ENCODE measurements at places on chromosomes 1 and 21.

GRCh38 chr1:208084764-208085163 is 159.4 kb downstream of the PLXNA2 start:
- DNase-seq, result no peak

DNA sequence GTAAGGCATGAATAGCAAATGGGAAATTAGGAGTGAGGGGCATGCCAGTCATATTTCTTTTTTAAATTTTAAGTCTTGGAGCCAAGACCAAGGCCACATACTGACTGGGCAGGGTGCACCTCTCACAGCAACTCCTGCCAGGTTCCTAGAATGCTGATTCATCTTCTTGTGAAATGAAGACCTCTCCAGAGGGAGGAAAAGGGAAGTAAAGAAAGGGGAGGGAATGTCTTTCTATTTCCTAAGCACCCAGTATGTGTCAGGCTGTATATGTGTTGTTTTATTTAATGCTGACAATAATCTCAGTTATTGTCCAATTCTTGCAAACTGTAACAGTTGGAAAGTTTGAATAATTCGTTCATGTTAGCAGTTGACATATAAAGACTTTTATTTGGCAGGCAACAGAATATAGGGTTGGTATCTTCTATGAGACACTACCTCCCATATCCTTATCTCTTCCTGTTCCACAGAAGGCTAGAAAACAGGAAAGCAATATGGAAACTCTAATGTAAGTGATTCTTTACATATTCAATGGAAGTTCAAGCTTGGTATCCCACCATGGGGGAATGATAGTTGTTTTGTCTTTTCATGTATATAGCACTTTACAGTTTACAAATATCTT is 259.1 kb upstream of the USP24 start:
- no peak for DNase-seq

DNA sequence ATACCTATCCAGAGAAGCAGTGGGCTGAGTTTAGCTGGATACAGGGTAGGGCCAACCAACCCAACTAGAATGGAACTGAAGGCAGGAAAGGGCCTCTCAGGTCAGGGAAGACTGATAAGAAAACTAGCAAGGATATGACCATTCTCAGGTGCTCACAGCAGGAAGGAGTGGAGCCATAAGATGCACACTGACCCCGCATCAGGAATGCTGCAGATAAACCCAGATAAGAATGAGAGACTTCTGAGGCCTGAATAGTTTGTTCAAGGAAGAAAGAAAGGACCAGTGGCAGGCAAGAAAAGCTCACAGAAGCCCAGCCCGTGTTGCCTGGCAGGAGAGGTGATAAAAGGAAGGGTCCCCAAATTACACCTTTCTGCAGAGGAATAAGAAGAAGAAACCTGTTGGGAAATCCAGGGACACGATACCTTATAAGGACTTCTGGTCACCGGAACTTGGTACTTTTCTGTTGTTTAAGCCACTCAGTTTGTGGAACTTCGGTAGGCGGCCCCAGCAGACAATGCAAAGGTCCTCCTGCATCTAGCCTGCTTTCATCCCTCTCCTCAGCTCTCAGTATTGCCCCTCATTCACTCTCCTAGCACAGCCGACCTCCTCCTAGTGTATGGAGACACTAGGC is 58.9 kb downstream of the ATP1A1 start:
- no peak for DNase-seq

DNA sequence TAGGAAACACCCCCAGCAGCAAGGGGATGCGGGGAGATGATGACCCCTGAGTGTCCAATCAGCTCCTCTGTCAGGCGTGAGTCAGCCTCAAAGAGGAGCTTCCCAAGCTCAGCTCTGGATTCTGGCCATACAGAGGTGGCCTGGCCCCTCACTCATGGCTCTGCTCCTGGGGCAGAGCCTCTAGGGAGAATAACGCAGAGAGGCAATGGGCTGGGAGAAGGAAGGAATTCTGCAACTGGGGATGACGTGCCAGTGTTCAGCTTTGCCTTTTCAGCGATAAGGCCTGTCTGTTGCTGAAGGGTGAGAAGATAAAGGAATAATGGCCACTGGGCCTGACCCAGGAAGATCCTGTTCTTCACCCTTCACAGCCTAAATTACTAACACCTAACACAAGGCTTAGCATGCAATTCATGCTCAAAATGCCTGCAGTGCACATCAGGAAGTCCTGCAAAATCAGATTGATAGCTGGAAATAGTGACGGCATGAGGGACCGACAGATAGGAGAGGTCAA is 92.2 kb downstream of the TBX19 start:
- DNase-seq, result no peak

GRCh38 chr21:42120101-42120902 is 49.2 kb downstream of the UMODL1 start:
- DNase-seq, result no peak

DNA sequence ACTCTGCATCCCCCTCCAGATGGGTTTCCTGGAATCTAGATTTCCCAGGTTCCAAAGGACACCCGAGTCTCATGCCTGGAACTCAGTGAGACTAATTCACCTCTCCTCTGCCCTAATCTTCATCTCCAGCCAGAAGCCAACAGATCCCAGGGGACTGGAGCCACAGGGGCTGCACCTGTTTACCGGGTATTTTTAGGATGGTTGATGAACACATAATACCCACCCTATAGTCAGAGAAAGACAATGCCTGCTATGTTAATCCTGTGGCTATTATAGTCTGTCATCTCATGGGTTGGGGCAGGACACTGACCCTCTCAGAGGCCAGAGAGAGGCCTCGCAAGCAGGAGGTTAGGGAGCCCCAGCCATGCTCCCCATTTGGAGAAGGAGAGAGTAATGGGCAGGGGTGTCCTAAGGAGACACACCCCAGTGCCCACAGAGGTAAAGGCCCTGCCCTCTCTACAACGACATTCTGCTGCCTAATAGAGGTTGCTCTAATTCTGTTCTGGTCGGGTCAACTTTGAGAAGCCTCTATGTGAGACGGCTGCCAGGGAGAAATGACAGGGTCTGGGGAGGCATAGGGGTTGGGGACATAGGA is 1.0 kb upstream of the TNNI1 start:
- no peak for DNase-seq

DNA sequence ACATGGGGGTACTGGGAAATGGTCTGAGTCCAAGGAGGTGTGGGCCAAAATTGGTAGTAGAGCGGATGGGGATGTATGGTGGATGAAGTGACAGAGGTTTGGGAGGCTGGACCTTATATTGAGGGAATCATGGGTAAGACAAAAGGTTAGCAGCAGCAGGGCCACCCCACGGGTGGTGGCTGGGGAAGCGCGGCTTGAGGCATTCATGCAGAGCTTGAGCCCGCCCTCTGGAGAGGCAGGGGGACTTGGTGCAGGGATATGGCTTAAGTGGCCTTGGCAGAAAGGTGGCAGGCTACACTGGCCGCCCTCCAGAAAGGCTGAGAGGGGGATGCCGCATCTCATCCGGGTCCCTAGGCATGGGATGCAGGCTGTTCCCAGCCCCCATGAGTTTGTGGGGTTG is 31.5 kb downstream of the HMGB4 start:
- DNase-seq, result no peak

All from effector CD4-positive, alpha-beta T cell (primary cell).